ENCODE measurements at places on chromosomes 3 and 15. TPM values are rescaled to one million over a fixed set of nuclear protein-coding genes. Genes with fewer than 3 reads are reported as not detected.

- H3K4me1 ChIP-seq: no peaks in the 10 kb centered on the region
- H3K36me3 ChIP-seq: no peaks in the 10 kb centered on the region
- DNase-seq: no peak
- no peak overlapping the region for H3K4me3 ChIP-seq
- no peak overlapping the region for H3K27ac ChIP-seq
Observed at GRCh38 chr15:51991141-51991540, 19.6 kb upstream of the LEO1 start.

DNA sequence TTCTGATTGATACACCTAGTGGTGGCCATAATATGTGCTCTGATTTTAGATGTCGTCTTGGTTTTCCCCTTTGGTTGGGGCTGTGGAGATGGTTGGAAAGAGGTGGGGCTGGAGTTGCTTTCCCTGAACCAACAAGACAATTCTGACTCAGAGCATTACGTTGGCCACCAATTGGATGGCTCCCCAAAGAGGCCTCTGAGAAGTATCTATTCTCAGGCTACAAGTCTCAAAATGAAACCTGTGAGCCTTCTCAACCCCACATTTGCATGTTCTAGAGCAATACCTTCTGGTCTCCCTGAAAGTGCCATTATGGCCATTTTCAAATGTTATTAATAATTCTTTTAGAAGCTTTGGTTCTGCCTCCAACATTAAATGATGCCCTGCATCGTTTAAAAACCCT lies 188.4 kb upstream of the WNT5A start:
- no peak overlapping the region for H3K4me3 ChIP-seq
- no peak overlapping the region for H3K27ac ChIP-seq
- no peaks in the 10 kb centered on the region for H3K27me3 ChIP-seq
- H3K36me3 ChIP-seq: no peaks in the 10 kb centered on the region
- H3K4me1 ChIP-seq: no peaks in the 10 kb centered on the region
- no peak for DNase-seq

- no peaks in the 10 kb centered on the region for H3K36me3 ChIP-seq
- H3K4me1 ChIP-seq: no peaks in the 10 kb centered on the region
- H3K27ac ChIP-seq: no peak overlapping the region
- H3K27me3 ChIP-seq: no peaks in the 10 kb centered on the region
- H3K4me3 ChIP-seq: no peak overlapping the region
Observed at GRCh38 chr15:80970658-80971057, 19.0 kb downstream of the MESD start.

C3orf85 gene
- total RNA-seq: not detected

FANCD2OS gene
- not detected for total RNA-seq

GRCh38 chr3:183730361-183730760 lies 32.8 kb downstream of the YEATS2 start:
- H3K4me1 ChIP-seq: no peaks in the 10 kb centered on the region
- H3K27ac ChIP-seq: no peak overlapping the region
- no peaks in the 10 kb centered on the region for H3K36me3 ChIP-seq
- H3K27me3 ChIP-seq: no peaks in the 10 kb centered on the region
- no peak for DNase-seq

DNA sequence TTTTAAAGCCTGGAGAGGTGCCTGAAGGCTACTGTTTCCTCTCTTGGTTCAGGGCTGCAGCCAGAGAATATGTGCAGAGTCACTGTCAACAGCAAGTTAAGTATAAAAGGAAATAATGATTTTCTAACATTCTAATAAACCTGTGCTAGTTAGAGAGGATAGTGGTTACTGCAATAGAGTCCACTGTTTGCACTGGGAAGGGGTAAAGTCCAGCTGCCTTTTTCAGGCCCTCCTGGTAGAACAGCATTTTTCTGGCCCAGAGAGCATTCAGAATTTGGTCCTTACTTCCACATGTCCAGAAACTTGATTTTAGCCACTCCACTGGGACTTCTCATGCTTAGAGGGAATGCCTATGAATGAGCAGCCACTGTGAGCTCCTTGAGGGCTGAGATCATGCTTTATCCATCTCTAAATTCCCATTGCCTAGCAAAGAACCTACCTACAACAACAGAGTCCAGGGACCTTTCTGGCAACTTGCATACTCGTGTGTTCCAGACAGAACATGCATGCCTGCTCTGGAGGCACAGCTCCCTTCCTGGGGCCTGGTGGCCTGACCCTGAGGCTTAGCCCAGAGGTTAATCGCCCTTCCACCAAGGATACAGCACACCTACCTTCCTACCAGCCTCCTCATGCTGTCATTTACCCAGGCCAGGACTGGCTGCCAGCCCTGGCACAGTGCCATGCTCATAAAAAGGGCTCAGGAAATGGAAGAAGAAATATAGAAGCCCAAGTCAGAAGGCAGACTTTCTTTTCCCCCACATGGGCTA lies 50.3 kb upstream of the ATP13A3 start:
- H3K27ac ChIP-seq: peak overlapping the region; percentile 33
- peak; percentile 66 for DNase-seq
- H3K27me3 ChIP-seq: no peaks in the 10 kb centered on the region
- no peak overlapping the region for H3K4me3 ChIP-seq
- no peaks in the 10 kb centered on the region for H3K36me3 ChIP-seq
- no peaks in the 10 kb centered on the region for H3K4me1 ChIP-seq

- H3K4me1 ChIP-seq: no peaks in the 10 kb centered on the region
- no peaks in the 10 kb centered on the region for H3K27me3 ChIP-seq
- DNase-seq: no peak
- H3K27ac ChIP-seq: no peak overlapping the region
- no peak overlapping the region for H3K4me3 ChIP-seq
- no peaks in the 10 kb centered on the region for H3K36me3 ChIP-seq
Observed at GRCh38 chr15:52031556-52031955, 12.5 kb downstream of the MAPK6 start.

GRCh38 chr15:43776101-43776717 lies 557 bp downstream of the ELL3 start:
- peak overlapping the region; percentile 70 for H3K4me3 ChIP-seq
- no peaks in the 10 kb centered on the region for H3K36me3 ChIP-seq
- no peaks in the 10 kb centered on the region for H3K27me3 ChIP-seq
- H3K27ac ChIP-seq: peak overlapping the region; percentile 94

GRCh38 chr15:59537403-59537802 lies 74.2 kb upstream of the GCNT3 start:
- H3K4me1 ChIP-seq: no peaks in the 10 kb centered on the region
- no peaks in the 10 kb centered on the region for H3K36me3 ChIP-seq
- H3K27ac ChIP-seq: no peak overlapping the region
- no peak overlapping the region for H3K4me3 ChIP-seq
- DNase-seq: no peak

DNA sequence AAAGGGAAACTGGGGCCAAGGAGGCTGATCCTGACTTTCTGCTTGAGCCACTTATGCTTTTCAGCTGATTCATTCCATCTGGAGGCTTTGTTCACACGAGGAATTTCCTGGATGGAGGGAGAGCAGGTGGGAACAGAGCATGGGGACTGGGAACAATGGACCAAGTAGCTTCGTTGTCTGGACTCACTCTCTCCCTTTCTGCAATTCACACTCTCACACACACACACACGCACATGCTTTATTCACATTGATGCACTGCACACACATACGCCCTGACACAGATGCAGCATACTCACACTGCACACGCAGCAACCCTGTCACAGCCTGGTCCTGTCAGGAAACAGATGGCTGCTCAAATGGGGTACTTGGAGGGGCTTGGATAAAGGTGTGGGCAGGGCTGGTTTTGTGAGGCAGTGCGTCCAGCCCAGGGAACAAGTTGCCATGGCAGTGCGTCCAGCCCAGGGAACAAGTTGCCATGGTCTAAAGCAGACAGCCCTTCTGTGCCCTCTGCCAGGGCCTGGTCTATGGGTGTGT lies 19.8 kb upstream of the CHCHD6 start:
- no peaks in the 10 kb centered on the region for H3K4me1 ChIP-seq
- no peak overlapping the region for H3K4me3 ChIP-seq
- no peaks in the 10 kb centered on the region for H3K36me3 ChIP-seq
- H3K27me3 ChIP-seq: no peaks in the 10 kb centered on the region
- no peak overlapping the region for H3K27ac ChIP-seq
- DNase-seq: no peak

- no peak overlapping the region for H3K4me3 ChIP-seq
- H3K27ac ChIP-seq: no peak overlapping the region
- no peaks in the 10 kb centered on the region for H3K36me3 ChIP-seq
- DNase-seq: no peak
- no peaks in the 10 kb centered on the region for H3K27me3 ChIP-seq
Observed at GRCh38 chr3:139916271-139916670, 18.7 kb upstream of the CLSTN2 start.

HCLS1 gene
- total RNA-seq: 42.6 TPM

GRCh38 chr3:43641306-43642114 lies 19.7 kb upstream of the ANO10 start:
- no peak overlapping the region for H3K27ac ChIP-seq
- DNase-seq: no peak
- H3K27me3 ChIP-seq: no peaks in the 10 kb centered on the region
- no peak overlapping the region for H3K4me3 ChIP-seq

DNA sequence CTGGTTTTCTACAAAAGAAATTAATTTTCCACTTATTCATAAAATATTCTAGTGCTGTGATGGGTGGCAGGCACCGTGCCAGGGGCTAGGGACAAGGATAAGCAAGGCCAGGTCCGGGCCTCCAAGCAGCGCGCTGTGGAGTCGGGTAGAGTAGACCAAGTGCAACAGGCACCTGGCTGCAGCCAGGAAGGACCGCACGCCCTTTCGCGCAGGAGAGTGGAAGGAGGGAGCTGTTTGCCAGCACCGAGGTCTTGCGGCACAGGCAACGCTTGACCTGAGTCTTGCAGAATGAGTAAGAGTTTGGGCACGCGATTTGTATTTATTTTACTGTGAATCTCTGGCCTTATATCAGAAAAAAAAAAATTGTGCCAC lies at the start of gene CASR:
CASR (plus strand) TSS at position 148 of the 372 bp plus-strand sequence. CDS start 70,522 bp downstream, outside the sequence.
- peak within 1 kb of the TSS; percentile 35 for H3K4me3 ChIP-seq
- DNase-seq: no peak
- H3K36me3 ChIP-seq: no peaks in the 10 kb centered on the region
- no peaks in the 10 kb centered on the region for H3K4me1 ChIP-seq
- H3K27ac ChIP-seq: no peak within 1 kb of the TSS
- H3K27me3 ChIP-seq: no peaks in the 10 kb centered on the region

Measured in breast epithelium (tissue), 4 donors.